ENCODE measurements at places on chromosomes 3 and 15.

GRCh38 chr15:89370120-89370977 is 35.7 kb upstream of the POLG start:
- DNase-seq: no peak

GRCh38 chr15:44810237-44810636 is 73.9 kb downstream of the TRIM69 start:
- no peak for DNase-seq

- peak; percentile 93 for DNase-seq
Observed at GRCh38 chr3:43181202-43181821, 75.4 kb upstream of the POMGNT2 start.

DNA sequence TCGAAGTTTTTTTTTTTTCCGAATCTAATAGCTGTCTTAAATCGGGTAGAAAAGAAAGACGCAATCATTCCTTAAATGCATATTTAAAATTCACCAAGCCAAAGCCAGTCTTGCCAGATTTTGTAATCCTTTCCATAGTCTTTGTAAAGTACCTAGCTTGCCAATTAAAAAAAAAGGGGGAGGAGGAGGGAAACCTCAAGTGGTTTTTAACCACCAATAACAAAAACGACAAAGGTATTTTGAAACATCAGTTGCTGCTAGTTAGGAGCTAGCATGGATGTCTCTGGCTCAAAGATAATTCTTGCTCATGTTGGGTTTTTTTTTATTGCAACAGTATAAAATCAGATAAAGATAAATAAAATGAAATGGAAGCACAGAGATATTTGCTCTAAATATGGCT is 187.9 kb downstream of the MECOM start:
- no peak for DNase-seq

Measured in SW480 (cell line).